ENCODE measurements at places on chromosomes 12 and 14.

- DNase-seq = no peak
Observed at GRCh38 chr14:21261824-21262223, 7.4 kb downstream of the HNRNPC start.

- no peak for DNase-seq
Observed at GRCh38 chr14:68144051-68144681, 324.6 kb downstream of the RAD51B start.

DNA sequence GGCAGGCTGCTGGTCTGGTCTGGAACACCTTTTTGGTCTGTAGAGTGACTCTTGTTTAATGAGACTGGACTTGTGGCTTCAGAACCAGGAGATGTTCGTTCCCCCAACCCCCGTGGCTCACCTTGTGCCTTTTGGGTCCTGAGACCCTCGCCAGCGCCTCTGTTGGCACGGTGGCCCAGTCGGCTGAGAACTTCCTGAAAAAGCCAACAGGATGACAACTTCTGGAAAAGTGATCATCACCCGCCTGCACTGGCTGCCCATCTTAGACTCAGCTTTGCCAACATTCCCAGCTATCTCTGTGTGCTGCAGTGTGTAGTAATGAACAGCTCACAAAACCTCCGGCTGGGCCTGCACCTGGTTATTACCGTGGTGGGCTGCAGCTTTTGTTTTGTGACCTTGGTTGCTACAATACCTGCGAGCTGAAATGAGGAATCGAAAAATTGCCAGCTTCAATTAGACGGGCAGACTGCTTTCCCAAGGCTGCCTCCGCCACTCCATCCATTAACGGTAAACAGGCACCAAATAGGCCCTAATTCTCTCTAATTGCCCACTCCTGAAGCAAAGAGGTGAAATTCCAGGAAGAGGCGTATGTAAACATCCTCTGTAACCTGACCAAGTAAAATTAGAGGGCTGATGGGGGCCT lies 16.0 kb downstream of the MEG3 start:
- DNase-seq = no peak

- DNase-seq = no peak
Observed at GRCh38 chr12:51008329-51009055, 17.7 kb downstream of the SLC11A2 start.

- no peak for DNase-seq
Observed at GRCh38 chr14:47009615-47010014, 358.0 kb upstream of the RPL10L start.

GRCh38 chr12:76768576-76768975 lies 4.7 kb downstream of the ZDHHC17 start:
- DNase-seq = no peak

DNA sequence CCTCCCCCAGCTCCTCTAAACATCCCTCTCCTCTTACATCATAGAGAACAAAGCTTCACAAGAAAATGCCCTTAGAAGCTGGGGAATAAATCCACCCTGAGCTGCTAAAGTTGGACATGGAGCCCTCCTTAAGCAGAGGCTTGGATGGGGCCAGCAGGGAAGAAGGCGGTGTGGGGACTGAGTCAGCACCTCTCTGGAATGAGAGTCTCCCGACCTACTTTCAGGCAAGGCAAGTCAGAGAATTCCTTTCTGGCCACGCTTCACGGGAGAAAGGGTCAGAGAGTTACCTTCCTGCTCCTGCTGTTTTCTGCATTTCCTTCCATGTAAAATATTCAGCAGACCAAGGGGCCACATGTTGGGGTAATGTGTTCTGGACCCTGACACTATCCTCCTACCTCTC lies 113.3 kb upstream of the PRB2 start:
- no peak for DNase-seq

- no peak for DNase-seq
Observed at GRCh38 chr12:122064025-122064777, 14.4 kb upstream of the MLXIP start.

GRCh38 chr14:54435500-54435981 lies 5.6 kb downstream of the CNIH1 start:
- no peak for DNase-seq

DNA sequence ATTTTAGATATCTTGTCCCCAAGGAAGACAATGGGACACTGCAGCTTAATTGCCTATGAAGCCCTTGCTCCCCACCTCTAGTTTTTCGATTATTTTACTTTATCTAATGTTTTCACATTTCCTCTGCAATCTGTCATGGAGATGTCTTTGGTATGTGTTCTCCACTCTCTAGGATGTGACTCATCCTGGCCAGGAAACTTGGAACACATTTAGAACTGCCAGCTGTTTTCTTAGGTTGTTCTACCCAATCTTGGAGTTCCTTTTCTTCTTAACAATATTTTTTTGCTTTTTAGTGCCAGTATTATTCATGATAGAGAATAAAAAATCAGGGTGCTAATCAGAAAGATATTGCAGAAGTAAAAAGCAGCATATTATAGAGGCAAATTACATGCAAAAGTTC lies 101.7 kb upstream of the CLEC14A start:
- DNase-seq = no peak

DNA sequence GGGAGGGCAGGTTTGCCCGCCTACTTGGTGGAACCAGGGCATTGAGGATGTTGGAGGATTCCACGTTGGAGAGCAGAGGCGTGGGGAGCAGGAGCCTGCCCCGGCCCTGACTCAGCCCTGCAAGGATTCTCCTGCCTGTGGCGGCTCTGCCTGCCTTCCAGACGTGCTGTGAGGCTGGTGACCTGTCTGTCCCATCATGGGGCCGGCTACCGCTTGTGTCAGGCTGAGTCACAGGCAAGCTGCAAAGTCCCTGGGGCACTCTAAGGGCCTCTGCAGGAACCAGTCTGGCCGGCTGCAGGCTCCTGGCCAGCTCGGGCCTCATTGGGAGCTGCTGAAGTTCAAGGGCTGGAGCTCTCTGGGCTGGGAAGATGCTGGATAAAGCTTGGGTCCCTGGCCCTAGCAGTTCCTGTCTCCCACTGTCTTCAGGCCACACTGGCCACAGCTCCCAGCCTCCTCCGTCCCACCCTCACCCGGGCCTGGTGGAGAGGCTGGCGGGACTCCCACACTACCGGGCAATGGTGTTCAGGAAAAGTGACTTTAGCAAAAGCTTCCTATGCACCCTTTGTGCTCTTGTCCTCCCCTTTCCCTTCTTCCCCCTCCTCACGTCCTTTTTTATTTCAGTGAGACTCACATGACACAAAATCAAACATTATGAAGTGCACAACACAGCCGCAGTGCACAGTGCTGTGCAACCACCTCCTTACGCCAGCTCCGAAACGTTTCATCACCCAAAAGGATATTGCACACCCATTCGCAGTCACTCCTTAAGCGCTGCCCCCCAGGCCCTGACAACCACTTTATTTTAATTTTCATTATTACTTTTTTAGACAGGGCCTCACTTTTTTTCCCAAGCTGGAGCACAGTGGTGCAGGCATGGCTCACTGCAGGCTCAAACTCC lies 22.0 kb upstream of the ULK1 start:
- DNase-seq = no peak

GRCh38 chr12:34404377-34405285 lies 382.3 kb downstream of the ALG10 start:
- DNase-seq = no peak

GRCh38 chr12:31220061-31220460 lies 105.9 kb downstream of the SINHCAF start:
- no peak for DNase-seq

DNA sequence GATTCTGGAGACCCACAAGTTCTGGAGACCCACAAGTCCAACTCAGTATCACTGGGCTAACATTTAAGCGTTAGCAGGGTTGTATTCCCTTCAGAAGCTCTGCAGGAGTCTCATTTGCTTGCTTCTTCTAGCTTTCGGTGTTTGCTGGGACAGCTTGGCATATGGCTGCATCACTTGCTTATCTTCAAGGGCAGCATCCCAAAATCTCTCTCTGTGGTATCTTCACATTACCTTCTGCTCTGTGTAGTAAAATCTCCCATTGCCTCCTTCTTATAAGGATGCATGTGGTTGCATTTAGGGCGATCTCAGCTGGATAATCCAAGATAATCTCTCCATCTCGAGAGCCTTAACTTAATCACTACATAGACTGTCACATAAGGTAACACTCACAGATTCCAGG lies 7.3 kb upstream of the CNTN1 start:
- no peak for DNase-seq

DNA sequence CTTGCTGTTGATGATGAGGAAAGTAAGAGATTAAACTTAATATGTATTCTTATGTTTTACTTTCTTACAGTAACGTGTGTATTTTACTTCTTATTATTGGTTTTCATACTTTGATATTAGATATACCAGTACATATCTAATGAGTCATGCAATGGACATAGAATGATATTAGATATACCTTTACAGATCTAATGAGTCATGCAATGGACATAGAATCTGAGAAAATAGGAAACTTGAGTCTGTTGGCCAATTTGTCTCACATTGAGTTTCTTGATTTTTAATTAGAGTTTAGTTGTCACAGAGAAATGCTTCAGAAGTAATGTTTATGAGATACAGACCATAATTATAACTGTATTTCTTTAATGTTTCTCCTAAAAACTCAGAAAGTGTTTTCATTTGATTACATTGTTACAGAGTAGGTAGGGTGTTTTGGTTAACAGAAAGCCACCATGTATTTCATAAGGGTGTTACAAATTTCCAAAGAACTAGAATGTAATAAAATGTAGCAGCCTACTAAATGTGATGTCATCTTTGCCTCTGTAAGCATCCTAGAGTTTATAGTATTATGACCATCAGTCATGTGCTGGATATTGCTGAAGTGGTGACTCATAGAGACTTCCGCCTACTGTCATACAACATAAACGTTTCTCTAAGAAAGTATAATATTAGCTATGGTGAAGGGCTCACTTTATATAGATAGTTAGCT lies 3.0 kb downstream of the GAS2L3 start:
- no peak for DNase-seq

- no peak for DNase-seq
Observed at GRCh38 chr14:32428875-32429274, 99.8 kb downstream of the AKAP6 start.

DNA sequence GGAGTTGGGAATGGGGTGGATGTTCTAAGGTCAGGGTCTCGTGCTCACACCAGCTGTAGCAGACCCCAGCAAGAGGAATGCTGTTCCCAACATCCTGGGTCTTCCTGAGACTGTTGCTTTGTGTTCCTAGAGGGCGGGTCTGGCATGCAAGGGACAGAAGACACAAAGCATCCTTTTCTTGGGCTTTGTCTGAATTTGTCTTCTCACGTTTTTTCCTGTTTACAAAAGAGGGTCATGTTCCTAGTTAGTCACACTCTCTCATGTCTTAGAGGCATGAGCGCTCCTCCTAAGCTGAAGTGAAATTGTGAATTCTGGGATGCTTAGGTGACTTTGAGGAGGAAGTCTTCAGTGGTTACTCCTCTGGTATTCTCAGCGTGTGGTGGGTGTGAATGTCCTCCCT lies 9.6 kb upstream of the TAMALIN start:
- no peak for DNase-seq

GRCh38 chr14:75906680-75907280 lies 75.0 kb downstream of the TGFB3 start:
- peak; percentile 75 for DNase-seq

DNA sequence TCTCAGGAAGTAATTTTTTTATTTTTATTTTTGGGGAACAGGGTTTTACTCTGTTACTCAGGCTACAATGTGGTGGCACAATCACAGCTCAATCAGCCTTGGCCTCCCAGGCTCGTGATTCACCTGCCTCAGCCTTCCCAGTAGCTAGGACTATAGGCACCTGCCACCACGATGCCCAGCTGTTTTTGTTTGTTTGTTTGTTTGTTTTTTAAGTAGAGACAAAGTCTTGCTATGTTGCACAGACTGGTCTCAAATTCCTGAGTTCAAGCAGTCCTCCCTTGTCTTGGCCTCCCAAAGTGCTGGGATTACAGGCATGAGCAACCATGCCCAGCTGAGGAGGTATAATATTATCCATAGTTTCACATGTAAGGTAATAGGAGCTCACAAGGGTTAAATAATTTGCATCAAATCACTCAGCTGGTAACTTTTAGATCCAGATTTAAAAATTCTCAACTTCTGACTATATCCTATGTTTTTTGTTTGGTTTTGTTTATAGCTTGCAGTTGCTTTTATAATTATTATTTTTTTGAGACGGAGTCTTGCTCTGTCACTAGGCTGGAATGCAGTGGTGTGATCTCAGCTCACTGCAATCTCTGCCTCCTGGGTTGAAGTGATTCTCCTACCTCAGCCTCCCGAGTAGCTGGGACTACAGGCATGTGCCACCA lies 629.3 kb downstream of the DIO2 start:
- DNase-seq = no peak

- DNase-seq = no peak
Observed at GRCh38 chr12:70691018-70691672, 53.9 kb upstream of the PTPRB start.

- DNase-seq = no peak
Observed at GRCh38 chr14:103259801-103260628, 74.0 kb upstream of the EIF5 start.

DNA sequence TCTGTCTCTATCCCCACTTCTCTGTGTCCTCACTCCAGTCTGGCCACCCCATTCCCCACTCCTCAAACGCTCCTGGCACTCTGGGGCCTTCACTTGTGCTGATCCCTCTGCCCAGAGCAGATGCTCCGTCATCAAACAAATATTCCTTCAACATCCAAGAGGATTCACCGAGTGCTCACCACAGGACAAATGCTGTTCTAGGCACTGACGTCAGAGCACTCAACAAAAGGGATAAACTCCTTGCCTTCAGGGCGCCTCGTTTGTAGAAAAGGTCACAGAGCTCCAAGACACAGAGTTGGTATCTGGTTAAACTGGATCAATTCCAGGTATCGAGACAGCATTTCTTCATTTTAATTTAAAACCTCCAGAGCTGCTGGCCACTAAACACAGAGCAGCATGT lies 35.3 kb downstream of the PSMC1 start:
- no peak for DNase-seq

- no peak for DNase-seq
Observed at GRCh38 chr12:50991291-50991690, 34.9 kb downstream of the SLC11A2 start.

- no peak for DNase-seq
Observed at GRCh38 chr14:54686871-54687749, 120.2 kb downstream of the SAMD4A start.

DNA sequence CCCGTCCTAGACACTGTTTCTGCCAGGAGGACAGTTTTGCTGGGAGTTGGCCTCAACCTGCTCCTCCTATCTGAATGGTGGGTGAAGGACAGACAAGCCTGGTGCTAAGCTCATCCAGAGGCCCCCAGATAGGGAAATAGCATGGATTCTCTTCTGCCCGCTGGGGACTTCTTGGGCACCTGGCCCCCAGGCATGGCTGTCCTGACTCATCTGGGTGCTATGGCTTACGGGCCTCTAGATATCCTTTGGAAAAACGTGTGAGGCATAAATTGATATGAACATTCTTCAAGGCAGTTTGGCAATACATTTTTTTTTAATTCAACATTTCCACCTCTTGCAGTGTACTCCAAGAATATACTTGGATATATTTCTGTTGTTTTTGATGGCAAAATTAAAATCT lies 8.6 kb downstream of the TECPR2 start:
- no peak for DNase-seq

GRCh38 chr12:114026805-114027204 lies 60.7 kb upstream of the RBM19 start:
- DNase-seq = no peak

- DNase-seq = no peak
Observed at GRCh38 chr12:52546126-52546525, 6.8 kb downstream of the KRT71 start.

GRCh38 chr12:2282318-2282717 lies 229.5 kb downstream of the CACNA1C start:
- no peak for DNase-seq

- no peak for DNase-seq
Observed at GRCh38 chr12:108700833-108701541, 30.3 kb downstream of the CORO1C start.

GRCh38 chr12:108039794-108040193 lies 89.3 kb upstream of the WSCD2 start:
- no peak for DNase-seq

GRCh38 chr14:68293404-68293803 lies 473.8 kb downstream of the RAD51B start:
- no peak for DNase-seq

Measured in T-helper 1 cell (primary cell).